ENCODE measurements at places on chromosomes 2 and 18.

GRCh38 chr18:75105551-75106254, 103.2 kb downstream of the PTGR3 start:
- DNase-seq: no peak

GRCh38 chr2:147934881-147935620, 85.5 kb downstream of the ORC4 start:
- DNase-seq: no peak

GRCh38 chr2:73091164-73091563, 19.7 kb upstream of the SFXN5 start:
- DNase-seq: no peak

- DNase-seq: no peak
These were observed 1.6 kb downstream of the TMEM178A start for GRCh38 chr2:39667104-39667885.

GRCh38 chr18:35933982-35934381, 38.5 kb upstream of the RMP24 start:
- no peak for DNase-seq

DNA sequence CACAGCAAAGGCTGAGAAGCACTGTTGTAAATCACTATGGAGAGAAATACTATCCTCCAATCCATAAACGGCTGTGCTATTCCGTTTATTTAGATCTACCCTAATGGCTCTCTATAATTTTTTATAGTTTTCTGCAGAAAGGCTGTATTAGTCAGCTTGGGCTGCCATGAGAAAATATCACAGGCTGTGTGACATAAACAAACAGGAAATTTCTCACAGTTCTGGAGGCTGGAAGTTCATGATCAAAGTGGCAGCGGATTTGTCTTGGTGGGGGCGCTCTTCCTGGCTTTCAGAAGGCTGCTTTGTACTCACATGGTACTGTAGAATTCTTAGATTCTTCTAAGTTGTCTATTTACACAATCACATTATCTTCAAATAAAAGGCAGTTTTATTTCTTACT, 44.1 kb downstream of the C1D start:
- no peak for DNase-seq

DNA sequence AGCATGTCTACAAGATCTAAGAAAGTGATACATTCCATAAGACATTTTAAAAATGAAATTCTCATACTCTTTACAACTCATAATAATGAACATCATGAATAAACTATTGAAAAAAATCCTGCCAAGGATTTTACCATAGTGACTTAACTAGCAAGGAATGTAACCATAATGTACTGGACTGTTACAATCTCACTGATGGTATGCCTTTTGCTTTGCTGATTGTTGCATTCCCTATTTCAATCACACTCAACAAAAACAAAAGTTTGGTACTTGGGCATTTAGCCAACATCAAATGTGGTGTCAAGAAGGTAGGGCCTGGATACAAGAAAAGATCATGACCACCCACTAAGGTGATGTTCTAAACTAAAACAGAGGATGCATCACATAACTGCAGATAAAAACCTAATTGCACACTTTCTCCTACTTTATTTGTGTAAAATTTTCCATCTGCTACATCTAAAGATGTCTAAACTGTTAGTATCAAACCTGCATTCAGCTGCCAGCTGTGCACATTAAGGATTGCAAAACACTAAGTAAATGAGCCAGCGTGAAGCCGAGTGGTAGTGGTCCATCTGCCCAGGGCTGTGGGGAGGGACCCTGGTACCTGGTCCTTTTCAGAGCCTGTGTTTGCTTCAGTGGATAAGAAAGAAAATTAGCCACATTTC, 564.4 kb downstream of the ZEB2 start:
- DNase-seq: peak; percentile 75

DNA sequence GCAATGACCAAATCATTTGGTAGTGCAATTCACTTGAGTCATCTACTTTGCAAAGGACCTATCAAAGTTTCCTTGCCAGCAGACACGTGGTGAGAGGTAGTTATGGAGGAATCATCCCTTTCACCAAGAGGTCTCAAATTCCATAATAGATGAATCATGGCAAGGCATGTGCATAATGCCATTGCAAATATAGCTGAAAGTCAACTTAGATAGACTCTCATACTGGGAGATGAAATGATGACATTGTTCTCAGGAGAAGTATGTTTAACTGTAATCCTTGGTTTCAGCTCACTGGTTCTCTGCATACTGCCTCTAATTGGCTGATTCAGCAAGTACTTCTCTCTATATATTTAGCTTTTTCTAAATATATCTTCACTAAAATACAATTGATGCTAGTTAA, 57.2 kb downstream of the CALCRL start:
- DNase-seq: peak; percentile 55

DNA sequence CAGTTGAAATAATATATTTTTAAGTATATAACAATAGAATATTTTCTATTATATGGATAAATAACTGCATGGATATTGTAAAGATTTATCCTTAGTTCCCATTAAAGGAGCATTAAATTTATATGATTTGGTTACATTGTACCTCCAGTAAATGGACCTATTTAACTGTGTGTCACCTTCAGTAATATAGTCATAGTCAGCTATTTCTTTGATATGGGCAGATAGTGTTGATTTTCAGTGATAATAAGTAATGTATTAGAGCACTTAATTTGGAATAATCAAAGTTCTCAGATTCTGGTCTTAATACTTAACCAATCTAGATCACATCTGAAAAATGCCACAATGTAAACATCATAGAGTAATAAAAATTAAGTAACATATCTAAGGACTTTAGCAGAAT, 1527.3 kb upstream of the NXPH2 start:
- DNase-seq: no peak

GRCh38 chr2:44707945-44708660, 233.4 kb upstream of the SIX3 start:
- no peak for DNase-seq

DNA sequence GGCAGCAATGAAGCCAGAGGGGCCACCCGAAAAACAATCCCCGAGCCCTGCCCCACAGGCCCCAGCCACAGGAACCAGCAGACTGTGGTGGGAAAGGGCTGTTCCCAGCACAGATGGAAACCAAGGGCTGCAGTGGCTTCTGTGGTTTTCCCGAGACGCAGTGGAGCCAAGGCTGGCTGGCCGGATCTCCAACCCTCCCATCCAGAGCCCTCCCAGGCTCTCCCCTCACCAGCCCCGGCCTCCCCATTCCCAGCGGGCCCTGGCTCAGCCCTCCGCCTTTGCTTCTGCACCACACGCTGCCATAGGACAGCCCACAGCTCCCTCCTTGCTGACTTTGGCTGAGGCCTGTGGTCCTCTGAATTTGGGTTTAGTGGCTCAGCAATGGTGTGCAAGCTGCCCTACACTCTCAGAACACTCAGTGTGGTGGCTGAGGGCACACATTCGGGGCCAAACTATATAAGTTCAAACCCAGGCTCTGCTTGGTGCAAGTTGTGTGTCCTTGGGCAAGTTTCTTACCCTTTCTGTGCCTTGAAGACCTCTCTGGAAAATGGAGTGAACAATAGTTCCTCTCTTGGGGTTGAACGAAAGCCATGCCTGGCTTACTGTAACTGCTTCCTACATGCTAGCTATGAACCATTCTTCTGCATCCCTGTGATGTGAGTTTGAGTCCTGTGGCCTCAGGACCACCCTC, 200.1 kb downstream of the SMAD7 start:
- DNase-seq: no peak

- no peak for DNase-seq
These were observed 279.7 kb downstream of the MBD5 start for GRCh38 chr2:148300544-148300943.

- no peak for DNase-seq
These were observed 60.2 kb upstream of the SPP2 start for GRCh38 chr2:233990261-233990798.

GRCh38 chr2:53403792-53404413, 363.7 kb upstream of the CHAC2 start:
- no peak for DNase-seq

- no peak for DNase-seq
These were observed 1194.7 kb upstream of the CRIM1 start for GRCh38 chr2:35160871-35161270.

DNA sequence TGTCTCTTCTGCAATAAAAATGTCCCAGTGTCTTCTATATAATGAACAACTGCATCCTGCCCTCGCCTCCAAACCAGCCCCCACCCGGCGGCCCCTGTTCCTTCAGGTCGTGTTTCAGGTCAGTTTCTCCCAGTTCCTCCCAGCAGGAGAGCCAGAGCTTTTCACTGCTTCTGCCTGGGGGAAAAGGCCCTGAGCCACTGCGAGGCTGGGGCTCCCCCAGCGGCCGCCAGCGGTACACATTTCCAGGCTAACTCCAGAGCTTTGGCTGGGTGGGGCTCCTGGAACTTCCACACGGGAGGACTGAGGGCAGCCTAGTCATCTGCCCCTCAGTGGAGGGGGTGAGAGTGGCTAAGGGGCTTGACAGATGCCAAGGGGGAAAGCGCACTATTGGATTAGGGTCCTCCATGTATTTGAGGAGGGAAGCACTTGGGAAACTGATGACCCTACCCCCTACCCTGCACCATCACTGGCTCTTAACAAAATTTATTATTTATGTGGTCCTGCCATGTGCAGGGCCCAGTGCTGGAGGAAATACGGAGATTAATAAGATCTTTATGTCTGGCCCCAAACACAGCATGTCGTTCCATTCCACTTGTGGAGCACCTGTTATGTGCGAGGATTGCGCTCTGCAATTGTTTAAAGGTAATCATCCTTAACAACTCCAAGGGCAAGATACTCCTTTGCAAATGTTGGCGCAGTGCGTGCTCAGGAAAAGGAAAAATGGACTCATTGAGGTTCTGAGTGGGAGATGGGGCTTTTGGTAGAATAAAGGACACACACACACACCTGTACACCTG, 17.3 kb upstream of the CYS1 start:
- DNase-seq: peak; percentile 13

DNA sequence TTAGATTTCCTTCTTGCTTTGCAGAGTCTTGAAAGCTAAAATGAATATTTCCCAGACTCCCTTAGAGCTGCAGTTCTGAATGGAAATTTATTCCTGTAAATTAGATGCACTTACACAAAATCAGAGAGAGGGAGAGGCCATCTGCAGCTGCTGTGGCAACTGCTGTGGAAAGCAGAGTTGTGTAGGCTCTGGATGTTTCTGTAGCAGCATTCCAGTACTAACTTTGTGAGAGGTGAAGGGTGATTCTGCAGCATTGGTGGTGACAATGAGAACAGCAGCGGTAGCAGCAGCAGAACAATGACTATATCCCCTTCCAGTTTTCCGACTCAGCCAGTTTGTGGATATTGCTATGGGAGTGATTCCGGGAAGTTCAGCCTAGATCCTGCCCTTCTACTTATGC, 433.0 kb upstream of the REG3G start:
- DNase-seq: no peak

DNA sequence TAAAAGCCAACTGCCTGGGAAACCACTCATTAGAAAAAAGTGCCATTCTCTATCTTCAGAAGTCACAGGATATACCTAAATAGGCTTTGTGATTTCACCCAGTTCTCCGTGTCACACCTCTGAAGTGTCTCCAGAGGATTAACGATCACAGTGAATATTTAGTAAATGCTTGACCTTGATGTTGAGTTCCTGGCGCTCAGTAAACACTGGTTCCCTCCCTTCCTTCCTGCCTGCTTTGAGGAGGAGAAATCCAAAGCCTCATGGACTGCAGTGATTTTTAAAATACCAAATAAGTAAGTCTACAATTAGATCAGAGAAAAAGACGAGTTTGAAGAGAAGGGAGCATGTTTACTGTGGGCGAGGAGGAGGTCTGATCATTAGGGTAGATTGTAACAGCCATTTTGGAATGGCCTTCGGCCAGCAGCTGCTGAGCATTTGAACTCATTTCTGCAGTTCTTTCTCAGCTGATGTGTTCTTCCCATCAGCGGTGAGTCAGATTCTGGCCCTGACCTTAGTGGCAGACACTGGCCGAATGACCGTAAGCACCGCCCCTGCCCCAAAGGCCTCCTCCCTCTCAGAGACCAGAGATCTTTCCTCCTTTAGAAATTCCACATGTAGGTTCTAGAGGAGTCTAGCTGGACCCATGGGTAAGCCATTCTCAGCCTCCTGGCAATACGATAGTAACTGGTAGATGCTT, 62.1 kb upstream of the SLC16A14 start:
- no peak for DNase-seq

- no peak for DNase-seq
These were observed 36.0 kb downstream of the CHN1 start for GRCh38 chr2:174969091-174969734.

- DNase-seq: no peak
These were observed 162.7 kb downstream of the PKP4 start for GRCh38 chr2:158619496-158619895.

DNA sequence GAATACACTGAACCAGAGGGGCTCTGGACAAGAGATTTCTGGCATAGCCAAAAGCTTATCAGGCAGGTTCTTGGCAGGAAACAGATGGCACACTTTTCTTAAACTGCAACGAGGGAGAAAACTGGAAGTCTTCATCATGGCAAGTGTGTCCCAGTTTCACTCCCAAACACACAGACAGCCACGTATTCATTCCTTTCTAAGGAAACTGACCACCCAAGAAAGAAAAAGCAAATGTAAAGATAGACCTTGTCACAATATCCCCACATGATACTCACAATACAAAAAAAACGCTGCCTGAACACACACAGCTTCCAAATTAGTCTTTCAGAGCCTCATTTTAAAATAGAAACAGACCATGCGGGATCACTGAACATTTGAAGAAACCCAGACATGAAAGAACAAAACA, 40.6 kb upstream of the RTTN start:
- no peak for DNase-seq

DNA sequence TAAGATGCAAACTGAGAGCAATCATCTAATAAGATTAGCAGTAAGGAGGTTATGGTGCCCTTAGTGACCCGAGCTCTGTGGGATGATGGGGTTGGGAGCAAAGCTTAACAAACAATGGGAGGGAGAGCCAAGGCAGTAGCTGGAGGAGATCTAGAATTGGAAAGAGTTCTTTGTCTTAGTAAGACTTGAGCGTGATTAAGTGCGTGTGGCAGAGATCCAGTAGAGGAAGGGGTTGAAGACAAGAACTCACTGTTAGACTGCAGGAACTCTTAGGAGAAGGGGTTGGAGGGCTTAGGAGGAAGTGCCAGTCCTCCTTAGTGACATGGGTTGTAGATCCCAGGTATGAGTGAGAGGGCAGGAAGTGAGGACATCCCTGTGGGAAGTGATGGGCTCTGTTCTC, 184.7 kb downstream of the GFPT1 start:
- no peak for DNase-seq

- no peak for DNase-seq
These were observed 42.9 kb upstream of the EML6 start for GRCh38 chr2:54680397-54681041.

GRCh38 chr2:186780701-186781316, 68.2 kb downstream of the ZSWIM2 start:
- no peak for DNase-seq

- DNase-seq: peak; percentile 56
These were observed 28.7 kb downstream of the ELP2 start for GRCh38 chr18:36158266-36158867.

DNA sequence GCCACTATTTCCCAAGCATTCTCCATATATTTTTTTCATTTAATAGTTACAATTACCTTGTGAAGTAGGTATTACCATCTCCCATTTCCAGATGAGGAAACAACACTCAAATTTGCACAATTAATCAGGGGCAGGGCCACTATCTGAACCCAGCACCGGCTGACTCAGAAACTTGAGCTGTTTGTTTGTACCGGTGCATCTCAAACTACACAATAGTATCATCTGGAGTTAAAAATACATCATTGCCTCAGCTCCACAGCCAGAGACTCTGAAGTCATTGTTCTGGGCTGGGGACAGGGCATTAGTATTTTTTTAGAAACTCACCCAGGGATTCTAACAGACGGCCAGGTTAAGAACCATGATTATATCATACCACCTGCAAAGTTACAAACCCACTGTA, 55.9 kb downstream of the CDCA7 start:
- no peak for DNase-seq

- DNase-seq: no peak
These were observed 62.7 kb upstream of the KIF5C start for GRCh38 chr2:148812306-148812705.

All from fibroblast of skin of left quadriceps (primary cell).